ENCODE measurements at places on chromosomes 7 and 10. TPM values are rescaled to one million over a fixed set of nuclear protein-coding genes. Genes with fewer than 3 reads are reported as not detected.

GRCh38 chr10:75575940-75576339 is 144.5 kb downstream of the LRMDA start:
- no peak for DNase-seq

- no peak for DNase-seq
Observed at GRCh38 chr7:30433082-30433481, 45.5 kb downstream of the NOD1 start.

DNA sequence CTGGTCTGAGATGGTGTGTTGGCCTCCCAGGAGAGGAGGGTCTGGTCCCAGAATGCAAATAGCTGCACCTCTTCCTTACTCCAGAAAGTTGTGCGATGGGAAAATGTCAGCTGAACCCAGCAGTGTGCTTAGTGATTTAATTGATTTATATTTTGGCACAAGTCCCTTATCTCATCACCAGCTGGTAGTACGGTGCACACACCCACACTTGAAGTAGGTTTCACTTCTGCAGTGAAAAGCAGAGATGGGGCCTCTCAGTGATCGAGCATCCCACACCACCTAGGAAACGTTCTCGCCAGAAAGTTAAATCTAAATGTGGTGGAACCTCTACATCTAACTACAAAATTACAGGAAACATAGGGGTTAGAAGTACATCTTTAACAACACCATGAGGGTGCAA is 80.4 kb downstream of the UBE3C start:
- DNase-seq: no peak

DNA sequence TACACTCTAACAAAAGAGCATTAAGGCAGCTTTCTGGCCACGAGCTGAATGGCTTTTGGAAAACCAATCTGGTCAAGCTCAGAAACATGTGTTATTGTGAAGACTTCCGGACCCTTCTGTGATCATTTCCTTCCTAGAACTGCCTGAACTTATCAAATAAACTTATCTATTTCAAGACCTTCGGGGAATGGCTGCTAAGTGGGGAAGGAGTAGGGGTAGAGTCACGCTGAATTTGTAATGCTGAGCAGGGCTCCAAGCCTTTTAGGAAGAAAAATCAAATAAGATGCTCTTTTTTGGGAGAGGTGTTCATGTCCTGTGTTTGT is 56.6 kb downstream of the PAPSS2 start:
- DNase-seq: no peak

GRCh38 chr10:89189211-89189734 is 17.8 kb downstream of the CH25H start:
- DNase-seq: no peak

DNA sequence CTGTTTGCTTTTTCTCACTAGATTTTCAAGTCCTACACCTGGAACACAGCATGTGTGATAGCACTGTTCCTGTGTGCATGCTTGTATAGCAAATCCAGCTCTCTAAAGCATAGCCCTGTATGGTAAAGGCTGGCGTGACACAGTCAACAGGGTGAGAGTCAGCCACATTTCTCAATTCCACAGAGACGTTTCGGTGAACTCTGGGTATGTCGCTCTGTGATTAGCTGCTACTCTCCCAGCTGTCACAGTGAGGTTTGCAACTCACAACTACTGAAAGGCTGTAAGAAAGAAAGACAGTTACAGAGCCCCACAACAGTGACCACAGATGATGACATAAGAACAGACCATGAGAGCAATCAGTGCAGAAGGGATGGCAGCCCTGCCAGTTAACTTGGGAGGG is 170.6 kb upstream of the IMMP2L start:
- DNase-seq: no peak

- no peak for DNase-seq
Observed at GRCh38 chr7:132083537-132084123, 492.6 kb downstream of the PLXNA4 start.

The RBP3 gene
- not detected for total RNA-seq
